Neural progenitor cell (in vitro differentiated cells): ENCODE measurements at places on chromosomes 6 and 20.

DNA sequence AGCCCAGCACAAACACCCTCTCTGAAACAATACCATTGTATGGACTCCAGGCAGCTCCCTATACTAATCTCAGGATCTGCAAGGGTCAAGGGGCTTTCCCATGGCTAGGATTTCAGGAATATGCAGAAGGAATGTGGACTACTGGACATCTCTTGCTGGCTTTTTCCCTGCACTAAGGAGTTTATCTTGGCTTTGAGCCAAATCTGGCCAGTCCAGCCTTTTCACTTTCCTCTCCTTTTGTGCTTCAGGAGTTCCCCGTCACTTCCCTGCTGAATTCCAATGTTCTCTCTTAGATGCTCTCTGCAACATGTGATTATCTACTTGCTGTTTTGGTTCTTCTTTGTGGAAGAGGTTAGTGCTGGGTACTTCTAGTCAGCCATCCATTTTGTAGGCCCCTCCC is 568.2 kb downstream of the HDGFL1 start:
- DNase-seq = no peak

DNA sequence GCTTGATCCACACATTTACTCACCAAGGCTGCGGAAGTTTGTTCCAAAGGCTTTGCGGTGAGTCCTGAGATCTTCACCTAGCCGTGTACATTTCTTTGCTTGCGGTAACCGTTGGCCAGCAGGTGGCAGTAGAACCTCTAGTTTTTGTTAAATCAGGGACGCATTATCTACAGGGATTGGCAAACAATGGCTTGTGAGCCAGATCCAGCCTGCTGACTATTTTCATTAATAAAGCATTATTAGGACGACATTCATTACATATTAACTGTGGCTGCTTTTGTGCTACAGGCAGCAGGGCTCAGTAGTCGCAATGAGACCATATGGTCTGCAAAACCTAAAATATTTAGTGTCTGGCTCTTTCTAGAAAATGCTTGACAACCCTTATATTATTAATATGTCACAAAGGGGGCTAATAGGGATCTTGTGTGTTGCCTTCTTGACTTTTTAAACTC is 174.1 kb downstream of the DOK5 start:
- peak; percentile 89 for DNase-seq

DNA sequence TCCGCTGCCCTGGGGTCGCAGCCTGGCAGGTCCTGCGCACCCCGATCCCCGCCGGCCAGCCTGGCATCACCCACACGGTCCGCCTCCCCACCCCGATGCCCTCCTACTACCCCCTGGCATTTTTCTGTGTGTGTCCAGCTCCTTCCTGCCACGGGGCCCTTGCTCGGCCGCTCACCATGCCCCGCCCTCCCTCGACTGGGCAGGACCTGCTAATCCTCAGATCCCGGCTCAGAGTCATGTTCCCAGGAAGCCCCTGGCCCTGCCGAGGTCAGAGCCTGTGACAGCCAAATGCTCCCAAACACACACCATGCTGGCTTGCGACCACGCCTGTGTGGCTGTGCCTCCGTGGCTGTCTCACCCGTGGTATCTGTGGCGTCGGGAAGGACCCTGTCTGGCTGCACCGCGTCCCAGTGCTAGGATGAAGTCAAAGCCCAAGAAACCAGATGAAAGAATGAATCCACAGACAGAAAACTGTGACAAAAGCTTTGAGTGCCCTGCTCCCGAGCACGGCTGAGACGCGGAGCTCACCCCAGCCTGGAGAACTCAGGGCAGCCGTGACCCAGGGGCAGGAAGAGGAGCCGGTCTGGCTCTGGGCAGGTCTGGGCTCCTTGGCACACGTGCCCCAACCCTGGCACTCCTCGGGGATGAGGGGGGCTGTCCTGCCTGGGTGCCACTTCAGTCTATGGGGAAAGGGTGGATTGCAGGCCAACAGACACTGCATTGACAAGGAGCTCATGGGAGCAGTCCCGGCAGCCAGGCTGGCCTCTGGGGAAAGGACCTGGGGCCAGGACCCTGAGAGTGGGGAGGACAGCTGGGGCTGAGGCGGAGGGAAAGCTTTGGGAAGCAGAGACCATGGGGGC is 20.8 kb upstream of the SLCO4A1 start:
- DNase-seq = no peak

DNA sequence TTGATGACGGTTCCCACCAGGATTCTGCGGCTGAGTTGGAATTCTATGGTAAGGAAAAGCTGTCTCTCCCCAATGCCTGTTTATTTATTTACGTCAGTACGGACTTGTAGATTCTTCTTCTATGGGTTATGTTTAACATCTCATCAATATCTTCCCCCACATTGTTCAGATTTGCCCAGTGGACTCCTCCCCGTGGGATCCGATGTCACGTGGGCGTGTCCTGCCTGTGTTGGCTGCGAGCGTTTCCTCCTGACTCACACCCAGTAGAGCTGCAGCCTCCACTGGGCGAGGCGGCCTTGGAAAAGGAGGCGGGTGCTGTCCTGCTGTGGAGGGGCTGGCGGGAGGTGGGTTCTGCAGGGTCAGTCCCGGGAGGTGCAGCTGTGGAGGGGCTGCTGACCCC is 46.8 kb upstream of the SLCO4A1 start:
- DNase-seq = no peak

- DNase-seq = no peak
Measured at GRCh38 chr20:46328200-46328882, 20.0 kb upstream of the CDH22 start.

DNA sequence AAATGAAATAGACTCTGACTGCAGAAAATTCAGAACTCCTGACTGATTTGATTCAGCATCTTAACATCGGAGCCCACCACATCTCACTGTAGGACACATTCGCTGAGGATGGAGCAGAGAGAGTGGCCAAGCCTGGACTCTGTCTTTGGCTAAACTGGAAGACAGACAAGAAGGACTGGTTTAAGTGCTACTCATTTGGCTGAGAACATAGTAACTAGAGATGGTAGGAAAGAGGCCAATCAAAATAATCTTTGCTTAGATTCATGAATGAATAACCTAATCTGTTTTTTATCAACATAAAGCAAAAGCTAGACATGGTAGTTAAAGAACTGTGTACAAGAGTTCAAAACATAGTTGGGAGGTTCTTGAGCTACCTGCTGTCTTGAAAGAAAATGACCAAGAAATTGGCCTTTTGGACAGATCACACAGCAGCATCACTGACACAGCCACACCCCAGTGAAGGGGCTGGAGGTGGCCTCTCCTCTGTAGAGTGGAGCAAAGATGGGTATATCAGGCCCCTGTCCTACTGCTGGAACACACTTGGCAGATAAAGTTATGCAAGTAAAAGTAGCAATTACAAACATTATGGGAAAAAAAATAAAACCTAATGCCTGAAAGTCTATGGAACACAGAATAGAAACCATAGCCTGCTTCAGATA is 87.1 kb upstream of the NT5E start:
- no peak for DNase-seq

GRCh38 chr20:14142171-14142570 is 146.9 kb downstream of the MACROD2 start:
- peak; percentile 85 for DNase-seq

DNA sequence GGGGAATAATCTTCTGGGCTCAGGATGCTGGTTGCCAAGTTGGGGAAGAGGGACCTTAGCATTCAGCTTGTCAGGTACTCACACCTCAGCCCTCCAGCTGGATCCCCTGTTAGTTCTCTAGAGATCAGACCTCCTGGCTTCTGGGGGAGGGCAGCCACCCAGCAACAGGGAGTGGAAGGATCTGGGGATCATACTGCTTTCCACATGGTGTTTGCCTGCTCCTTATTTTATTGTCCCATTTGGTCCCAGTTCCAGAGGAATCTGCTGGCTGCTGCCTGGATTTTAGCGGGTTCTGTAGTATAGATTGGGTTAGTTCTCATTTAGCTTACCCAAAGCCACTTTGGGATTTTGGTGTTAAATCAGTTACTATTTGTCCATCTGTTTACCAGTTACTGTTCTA is 29.3 kb downstream of the KAT14 start:
- DNase-seq = no peak

GRCh38 chr20:25148982-25149846 is 46.3 kb upstream of the ENTPD6 start:
- no peak for DNase-seq

- DNase-seq = no peak
Measured at GRCh38 chr6:109991201-109992101, 13.3 kb downstream of the GPR6 start.

GRCh38 chr6:30206799-30207618 is 6.2 kb downstream of the TRIM26 start:
- DNase-seq = peak; percentile 58

GRCh38 chr6:34529665-34530327 is 26.3 kb downstream of the SPDEF start:
- DNase-seq = no peak
